ENCODE measurements at places on chromosomes 5 and 9.
A peak's percentile ranks its signal among the peaks of the same experiment; 100 is the strongest.

GRCh38 chr5:165783024-165783423, 2277.6 kb downstream of the MAT2B start:
- DNase-seq: no peak

GRCh38 chr9:79572608-79573411, 1.0 kb downstream of the TLE4 start:
- peak; percentile 28 for DNase-seq

DNA sequence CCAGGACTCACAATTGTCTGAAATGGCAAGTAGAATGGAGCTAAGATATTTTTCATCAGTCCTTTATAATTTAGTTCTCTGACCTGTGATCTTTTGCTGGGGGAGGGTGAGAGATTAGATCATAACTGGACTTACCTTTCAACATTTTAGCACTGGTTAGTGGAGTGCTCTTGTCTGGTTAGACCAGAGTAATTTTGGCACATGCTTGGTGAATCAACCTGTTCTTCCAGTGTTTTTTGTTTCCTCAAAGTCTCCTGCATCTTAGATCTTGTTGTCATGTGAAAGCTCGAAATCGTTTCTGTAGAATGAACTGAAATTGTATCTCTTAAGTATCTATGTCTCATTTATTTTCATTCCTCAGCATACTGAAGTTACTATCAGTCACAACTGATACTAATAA, 122.4 kb downstream of the TLE4 start:
- no peak for DNase-seq

DNA sequence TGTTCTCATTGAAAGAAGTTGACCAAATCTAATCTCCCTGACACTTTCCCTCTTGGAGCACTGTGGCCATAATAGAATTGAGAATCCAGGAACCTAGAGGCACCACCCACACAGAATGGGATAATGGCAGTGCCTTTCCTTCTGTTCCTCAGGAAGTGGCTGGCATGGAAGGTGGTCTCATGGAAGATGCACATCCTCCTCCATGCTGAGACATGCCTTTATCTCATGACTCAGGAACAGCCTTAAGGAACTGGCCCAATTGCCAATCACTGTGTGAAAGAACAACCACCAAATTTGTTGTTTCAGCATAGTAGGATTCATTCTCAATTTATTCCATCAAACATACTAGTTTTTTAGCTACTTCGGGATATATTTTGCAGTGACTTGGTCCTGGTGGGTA, 137.5 kb upstream of the RASGRF2 start:
- no peak for DNase-seq

- DNase-seq: no peak
Measured at GRCh38 chr9:121634329-121635261, 16.8 kb upstream of the DAB2IP start.

- DNase-seq: no peak
Measured at GRCh38 chr5:43190755-43191603, 1.0 kb upstream of the NIM1K start.

DNA sequence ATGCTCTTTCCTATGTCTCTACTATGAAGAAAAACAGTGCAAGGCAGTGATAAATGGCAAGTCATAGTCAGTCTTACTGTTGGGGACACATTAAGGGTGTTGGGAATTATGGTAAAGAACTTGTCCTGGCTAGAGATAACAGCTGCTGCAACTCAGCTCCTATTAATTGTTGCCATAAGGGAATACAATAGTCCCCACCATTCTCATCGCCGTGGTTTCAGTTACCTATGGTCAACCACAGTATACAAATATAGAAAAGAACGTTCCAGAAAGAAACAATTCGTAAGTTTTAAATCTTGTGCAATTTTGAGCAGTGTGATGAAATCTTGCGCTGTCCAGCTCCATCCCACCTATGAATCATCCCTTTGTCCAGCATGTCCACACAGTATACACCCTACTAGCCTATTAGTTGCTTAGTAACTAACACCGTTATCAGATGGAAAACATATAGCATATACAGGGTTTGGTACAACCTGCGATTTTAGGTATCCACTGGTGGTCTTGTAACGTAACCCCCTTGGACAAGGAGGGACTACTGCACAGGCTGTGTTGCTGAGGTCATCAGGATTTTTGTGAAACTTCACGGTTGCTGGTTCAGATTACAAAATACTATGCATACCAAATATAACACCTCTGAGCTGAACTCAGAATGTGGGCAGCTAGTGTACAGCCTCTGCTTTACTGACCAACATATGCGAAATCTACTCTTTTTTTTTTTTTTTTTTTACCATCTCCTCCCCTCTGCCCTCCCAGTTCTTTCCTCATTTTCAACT, 53.5 kb downstream of the ZFR start:
- DNase-seq: no peak

- no peak for DNase-seq
Measured at GRCh38 chr5:157563929-157564716, 11.5 kb downstream of the ADAM19 start.

GRCh38 chr9:71646131-71646530, 122.2 kb downstream of the CEMIP2 start:
- no peak for DNase-seq

- no peak for DNase-seq
Measured at GRCh38 chr5:131810510-131811249, 13.9 kb upstream of the FNIP1 start.

DNA sequence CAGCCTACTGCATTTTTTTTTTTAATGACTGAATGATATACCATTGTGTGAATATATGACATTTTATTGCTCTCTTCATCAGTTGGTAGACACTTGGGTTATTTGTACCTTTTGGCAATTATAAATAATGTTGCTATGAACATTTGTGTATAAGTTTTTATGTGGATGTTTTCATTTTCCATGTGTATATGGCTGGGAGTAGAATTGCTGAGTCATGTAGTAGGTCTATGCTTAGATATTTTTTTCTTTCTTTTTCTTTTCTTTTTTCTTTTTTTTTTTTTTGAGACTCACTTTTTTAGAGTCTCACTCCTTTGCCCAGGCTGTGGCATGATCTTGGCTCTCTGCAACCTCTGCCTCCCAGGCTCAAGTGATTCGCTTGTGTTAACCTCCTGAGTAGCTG, 32.9 kb upstream of the FAM120AOS start:
- DNase-seq: no peak

- DNase-seq: no peak
Measured at GRCh38 chr9:129232839-129233591, 55.0 kb upstream of the IER5L start.

- no peak for DNase-seq
Measured at GRCh38 chr5:73365301-73365853, 83.2 kb downstream of the FOXD1 start.

- DNase-seq: no peak
Measured at GRCh38 chr5:112142769-112143270, 276.3 kb downstream of the EPB41L4A start.

- no peak for DNase-seq
Measured at GRCh38 chr9:89877051-89878002, 272.5 kb downstream of the GADD45G start.

- no peak for DNase-seq
Measured at GRCh38 chr9:8653855-8654254, 854.3 kb upstream of the DMAC1 start.

GRCh38 chr5:169063316-169063953, 237.5 kb downstream of the SLIT3 start:
- DNase-seq: no peak
